ENCODE measurements at places on chromosomes 11 and 22. TPM values are rescaled to one million over a fixed set of nuclear protein-coding genes. Genes with fewer than 3 reads are reported as not detected.

GRCh38 chr11:11022125-11022730 is 164.4 kb upstream of the ZBED5 start:
- no peak for DNase-seq

Gene CECR2
- polyA plus RNA-seq, result 30.5 TPM

GRCh38 chr11:107592813-107593212 is 1.9 kb downstream of the ELMOD1 start:
- DNase-seq, result no peak

- no peak for DNase-seq
These were observed 34.5 kb downstream of the IGSF9B start for GRCh38 chr11:133922078-133922870.

GRCh38 chr11:10355257-10355661 is 50.4 kb downstream of the ADM start:
- DNase-seq, result no peak

- DNase-seq, result no peak
These were observed 11.4 kb downstream of the FLI1 start for GRCh38 chr11:128705124-128705920.

- DNase-seq, result no peak
These were observed 36.4 kb downstream of the DKK3 start for GRCh38 chr11:11971906-11972547.

Gene C11orf71
- polyA plus RNA-seq, result 9.5 TPM

DNA sequence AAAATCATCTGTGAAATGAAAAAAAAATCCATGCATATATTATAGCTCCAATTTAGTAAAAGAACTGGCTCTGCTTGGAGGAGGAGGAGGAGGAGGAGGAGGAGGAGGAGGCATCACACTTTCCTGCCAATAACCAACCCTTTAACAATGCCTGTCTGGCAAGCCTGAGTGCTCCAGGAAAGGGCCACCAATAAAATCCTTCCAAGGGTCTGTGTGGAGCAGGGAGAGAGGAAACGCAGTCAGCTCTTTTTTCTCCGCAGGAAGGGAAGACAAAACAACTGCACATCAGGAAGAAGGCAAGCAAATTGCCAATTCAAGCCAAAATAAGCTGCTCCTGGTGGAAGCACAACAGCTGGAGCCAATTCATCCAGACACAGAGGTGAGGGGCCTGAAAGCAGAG is 139.0 kb downstream of the KCNC1 start:
- DNase-seq, result no peak

Gene KIAA1671
- polyA plus RNA-seq, result 43.3 TPM

GRCh38 chr11:118084656-118085055 is 2.1 kb downstream of the SMIM35 start:
- DNase-seq, result no peak

DNA sequence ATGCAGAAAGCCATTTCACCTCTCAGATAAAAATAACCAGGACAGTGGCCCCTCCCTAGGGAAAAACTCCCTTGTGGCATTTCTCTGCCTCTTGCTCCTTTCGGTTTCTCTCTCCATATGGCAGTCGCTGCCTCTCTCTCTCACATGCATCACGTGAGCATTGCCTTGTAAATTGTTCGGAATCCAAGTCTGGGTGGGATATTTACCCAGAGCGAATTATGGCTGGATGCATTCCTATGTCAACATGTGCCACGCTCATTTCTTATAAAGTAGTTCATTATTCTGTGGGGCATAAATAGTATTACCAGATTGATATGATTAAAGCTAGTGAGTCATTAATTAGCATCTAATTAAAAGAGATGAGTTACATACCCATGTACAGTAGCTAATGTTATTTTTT is 392.9 kb downstream of the INSC start:
- DNase-seq, result no peak

- no peak for DNase-seq
These were observed 203.7 kb downstream of the ARHGAP42 start for GRCh38 chr11:100890789-100891188.

DNA sequence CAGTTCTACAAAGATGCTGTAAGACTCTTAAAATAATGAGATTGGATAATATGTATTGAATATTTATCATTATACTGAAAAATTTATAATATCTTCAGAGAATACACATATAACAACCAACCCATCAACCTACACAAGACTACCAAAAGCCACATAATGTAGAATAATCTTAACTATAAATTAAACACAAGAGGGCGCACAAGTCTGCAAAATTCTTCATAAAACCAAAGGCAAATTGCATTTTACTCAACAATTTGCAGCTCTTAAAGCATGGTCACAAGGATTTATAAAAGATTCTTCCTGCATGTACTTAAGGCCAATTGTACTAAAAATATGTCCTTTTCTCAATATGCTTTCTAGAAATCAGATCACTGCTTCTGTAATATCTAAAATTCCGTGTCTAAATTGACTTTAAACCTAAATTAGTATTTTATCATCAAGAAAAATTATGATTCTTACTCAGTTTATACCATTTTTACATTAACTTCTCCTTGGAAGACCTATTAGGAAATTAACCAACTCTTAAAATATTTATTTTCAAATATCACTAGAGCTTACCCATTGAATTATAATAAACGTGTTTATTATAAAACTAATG is 79.0 kb downstream of the TTC28 start:
- peak; percentile 43 for DNase-seq

DNA sequence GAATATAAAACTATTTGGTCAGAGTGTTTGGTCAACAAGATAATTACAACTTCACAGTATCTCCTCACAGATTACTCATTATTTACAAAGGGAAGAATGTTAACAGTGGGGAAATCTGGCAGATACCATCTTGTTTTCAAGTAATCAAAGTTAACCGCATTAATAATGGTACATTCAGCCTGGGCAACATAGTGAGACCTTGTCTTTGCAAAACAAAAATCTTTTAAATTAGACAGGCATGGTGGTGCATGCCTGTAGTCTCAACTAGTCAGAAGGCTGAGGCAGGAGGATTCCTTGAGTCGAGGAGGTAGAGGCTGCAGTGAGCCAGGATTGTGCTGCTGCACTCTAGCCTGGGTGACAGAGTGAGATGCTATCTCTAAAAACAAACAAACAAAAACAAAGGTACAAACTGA is 78.5 kb downstream of the ACER3 start:
- DNase-seq, result no peak

- DNase-seq, result no peak
These were observed 16.1 kb downstream of the MUC5B start for GRCh38 chr11:1238767-1239595.

Gene SEZ6L
- polyA plus RNA-seq, result 0.31 TPM

Gene OR6T1
- polyA plus RNA-seq, result not detected

DNA sequence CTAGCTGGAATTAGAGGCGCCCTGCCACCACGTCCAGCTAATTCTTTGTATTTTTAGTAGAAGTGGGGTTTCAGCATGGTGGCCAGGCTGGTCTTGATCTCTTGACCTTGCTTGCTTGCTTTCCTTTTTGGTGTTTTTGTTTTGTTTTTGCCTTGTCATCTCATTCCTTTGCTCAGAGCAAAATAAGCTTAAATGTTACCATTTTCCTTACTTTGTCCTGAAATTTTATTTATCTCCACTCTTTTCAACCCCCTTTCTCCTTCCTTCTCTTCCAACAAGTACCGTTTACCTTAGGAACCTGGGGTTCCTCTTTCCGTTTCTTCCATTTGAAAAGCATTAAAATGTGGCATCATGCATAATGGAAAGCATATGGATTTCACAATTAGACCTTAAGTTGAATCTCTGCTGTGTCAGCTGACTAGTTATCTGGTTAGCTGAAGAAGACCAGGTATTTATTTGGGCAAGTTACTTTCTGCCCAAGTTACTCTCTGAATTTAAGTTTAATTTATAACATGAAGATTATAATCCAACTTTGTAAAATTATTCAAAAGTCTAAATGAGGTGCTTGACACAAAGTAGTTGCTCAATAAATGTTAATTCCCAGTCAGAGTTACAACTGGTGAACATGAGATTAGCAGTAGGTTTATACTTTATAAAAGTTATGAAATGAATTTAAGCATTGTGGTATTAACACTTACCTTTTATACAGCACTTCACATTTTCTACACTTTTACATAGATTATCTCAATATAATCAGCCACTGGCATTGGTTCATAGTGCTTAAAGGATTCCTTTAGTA is 69.7 kb downstream of the PRMT3 start:
- no peak for DNase-seq

Gene ELMOD1
- polyA plus RNA-seq, result 6.9 TPM

DNA sequence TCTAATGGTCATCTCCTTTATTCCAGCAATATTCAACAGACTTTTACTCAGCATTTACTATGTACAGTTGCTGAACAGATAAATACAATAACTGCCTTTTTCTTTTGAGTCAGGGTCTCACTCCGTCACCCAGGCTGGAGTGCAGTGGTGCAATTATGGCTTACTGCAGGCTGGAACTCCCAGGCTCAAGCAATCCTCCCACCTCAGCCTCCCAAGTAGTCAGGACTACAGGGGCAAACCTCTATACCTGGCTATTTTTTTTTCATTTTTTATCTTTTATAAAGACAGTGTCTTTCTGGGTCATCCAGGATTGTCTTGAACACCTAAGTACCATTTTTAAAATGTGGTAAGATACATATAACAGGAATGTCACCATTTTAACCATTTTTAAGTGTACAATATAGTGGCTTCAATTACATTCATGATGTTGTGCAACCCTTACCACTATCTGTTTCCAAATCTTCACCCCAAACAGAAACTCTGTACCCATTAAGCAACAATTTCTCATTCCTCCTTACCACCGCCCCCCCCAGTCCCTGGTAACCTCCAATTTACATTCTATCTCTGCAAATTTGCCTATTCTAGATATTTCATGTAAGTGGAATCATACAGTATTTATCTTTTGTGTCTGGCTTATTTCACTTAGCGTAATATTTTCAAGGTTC is 67.8 kb downstream of the MIAT start:
- DNase-seq, result no peak

Gene SAA2
- polyA plus RNA-seq, result not detected

DNA sequence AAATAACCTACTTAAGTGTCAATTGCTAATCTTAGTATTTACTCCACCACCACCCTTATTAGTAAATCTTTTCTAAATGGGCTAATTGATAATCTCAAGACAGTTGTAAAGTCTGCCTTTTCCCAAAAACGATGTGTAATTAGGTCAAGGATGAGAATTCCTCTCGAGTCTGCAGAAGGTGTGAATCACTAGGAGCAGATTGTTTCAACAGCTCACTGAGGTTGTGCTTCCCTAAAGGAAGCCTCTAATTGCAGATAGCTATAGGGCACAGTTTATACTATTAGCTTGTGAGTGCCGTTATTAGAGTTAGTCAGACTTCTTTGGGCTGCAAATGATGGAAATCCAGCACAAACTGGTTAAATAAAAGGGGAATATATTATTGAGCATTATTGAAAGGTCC is 84.9 kb downstream of the C11orf91 start:
- no peak for DNase-seq

Gene FGF3
- polyA plus RNA-seq, result not detected

DNA sequence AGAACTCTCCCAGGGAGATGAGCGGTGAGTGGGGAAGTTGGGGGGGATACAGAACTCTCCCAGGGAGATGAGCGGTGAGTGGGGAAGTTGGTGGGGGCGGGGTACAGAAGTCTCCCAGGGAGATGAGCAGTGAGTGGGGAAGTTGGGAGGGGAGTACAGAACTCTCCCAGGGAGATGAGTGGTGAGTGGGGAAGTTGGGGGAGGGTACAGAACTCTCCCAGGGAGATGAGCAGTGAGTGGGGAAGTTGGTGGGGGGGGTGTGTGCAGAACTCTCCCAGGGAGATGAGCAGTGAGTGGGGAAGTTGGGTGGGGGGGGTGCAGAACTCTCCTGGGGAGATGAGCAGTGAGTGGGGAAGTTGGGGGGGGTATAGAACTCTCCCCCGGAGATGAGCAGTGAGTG is 186.5 kb downstream of the SHANK2 start:
- no peak for DNase-seq

Gene SMPD1
- polyA plus RNA-seq, result 24.4 TPM

- no peak for DNase-seq
These were observed 531.7 kb downstream of the BRD1 start for GRCh38 chr22:49295851-49296560.

Gene MMP13
- polyA plus RNA-seq, result not detected

DNA sequence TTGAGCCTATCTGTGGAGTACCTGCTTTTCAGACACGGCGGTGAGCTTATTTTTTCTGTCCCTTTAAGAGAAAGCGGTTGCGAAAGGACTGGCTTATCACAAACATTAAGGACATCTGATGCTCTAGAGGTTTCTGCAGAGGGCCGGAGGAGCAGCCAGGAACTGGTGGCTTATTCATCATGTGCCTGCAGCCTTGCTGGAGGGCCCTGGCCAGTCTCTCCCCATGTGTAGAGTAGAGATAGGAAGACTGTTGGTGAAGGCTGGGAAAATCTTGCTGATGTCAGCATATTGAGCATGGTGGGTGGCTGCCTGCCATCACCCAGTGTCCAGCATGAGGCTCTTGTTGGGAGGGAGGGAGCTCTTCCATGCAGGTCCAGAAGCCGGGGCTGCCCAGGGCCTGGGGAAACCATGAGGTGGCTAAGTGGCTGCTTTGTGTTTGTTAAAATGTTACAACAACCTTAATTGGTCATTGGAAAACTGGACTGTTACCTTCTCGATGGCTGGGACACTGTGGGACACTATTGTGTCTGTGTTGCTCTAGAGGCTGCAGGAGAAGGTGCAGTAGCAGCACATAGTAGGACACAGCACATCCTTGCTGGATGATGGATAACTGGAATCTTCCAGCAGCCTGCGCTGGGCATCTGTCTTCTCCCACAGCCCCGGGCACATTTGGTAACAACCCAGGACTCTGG is 54.3 kb downstream of the TSPAN18 start:
- no peak for DNase-seq

DNA sequence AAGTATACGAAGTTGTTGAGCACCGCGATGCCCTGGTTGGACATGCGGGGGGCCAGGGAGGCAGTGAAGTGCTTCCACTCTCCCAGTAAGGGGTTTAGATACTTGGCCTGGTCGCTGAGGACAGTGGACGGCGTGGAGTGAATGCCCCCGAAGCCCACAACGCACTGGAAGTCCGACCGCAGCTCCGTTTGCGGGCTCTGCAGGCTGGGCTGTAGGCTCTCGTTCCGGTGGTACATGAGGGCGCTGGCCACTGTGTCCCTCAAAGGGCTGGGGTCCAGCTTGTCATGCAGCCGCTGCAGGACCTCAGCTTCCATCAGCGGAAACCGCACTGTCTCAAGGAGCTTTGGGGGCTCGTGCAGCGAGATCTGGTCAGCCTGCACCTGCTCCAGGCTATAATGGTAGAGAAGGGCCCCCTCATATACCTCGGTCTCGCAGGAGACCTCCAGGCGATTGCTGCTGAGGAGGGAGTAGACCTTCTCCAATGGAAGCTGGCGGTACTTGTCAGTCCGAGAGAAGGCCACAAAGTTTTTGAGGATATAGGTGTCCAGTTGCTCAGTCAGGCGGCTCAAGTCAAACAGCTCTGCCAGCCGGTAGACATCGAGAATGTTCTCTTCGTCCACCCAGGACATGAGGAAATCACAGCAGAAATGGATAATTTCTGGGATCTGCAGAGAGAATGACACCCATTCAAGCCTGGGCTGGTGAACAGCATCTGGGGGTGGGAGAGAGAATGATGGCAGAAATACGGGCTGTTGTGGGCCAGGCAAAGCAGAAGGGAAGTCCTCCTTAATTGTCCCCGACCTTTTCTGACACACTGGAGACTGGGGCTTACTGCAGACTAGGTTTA is 27.5 kb upstream of the SCARF2 start:
- no peak for DNase-seq

Gene SERPIND1
- polyA plus RNA-seq, result 0.08 TPM

Gene SBF1
- 53.0 TPM for polyA plus RNA-seq

Gene OR51B5
- not detected for polyA plus RNA-seq

All from hindlimb muscle (tissue), 1 donor.